ENCODE measurements at places on chromosomes 7 and 10.
A peak's percentile ranks its signal among the peaks of the same experiment; 100 is the strongest.

GRCh38 chr7:13144673-13145072 is 457.2 kb downstream of the ARL4A start:
- no peak for DNase-seq

DNA sequence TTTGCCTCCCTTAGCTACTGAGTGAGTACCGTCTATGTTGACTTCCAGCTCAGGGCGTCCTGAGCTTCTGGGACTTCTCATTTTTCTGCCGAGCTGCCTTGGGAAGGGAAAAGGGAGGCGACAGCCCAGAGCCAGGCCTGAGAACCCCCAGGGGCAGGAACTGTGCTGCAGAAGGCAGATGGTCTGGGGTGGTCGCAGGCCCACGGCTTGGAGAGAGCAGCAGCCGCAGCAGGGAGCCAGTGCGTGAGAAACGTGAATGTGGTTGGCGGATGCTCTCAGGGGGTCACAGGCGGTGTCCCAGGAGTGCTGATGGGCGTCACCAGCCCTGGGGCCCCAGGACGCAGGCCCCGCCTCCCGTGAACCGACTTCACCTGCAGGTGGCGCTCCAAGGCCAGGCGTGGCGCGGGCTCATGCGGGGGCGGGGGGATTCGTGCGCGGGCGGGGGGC is 9.2 kb upstream of the PWWP2B start:
- DNase-seq: no peak

- DNase-seq: no peak
Measured at GRCh38 chr7:104130726-104131125, 77.1 kb downstream of the ORC5 start.

GRCh38 chr7:18902892-18903291 is 214.5 kb downstream of the TWIST1 start:
- DNase-seq: no peak

DNA sequence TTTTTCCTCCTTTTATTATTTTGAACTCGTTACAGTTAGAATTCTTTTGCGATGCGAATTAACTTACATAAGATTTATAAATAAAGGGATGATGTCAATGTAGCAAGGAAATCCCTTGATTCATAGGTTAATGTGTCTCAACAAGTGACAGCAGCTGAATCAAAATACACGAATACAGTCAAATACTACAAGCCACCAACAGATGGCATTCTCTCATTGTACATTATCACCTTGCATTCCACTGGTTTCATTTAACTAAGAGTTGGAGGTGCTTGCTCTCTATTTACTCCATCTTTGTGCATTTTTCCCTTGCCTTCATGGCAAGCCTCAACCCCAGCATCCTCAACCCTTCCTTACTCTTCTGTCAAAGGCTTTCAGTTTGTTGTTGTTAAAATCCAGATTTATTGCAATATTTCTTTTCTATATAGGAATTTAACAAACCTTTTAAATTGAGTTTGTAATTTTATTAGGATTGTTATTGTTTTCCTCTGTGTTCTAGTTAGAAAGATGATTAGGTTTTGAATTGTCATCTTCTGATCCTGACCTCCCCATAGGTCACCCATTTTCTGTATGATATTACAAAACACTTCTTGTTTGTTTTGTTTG is 78.3 kb downstream of the SLC25A40 start:
- peak; percentile 87 for DNase-seq

DNA sequence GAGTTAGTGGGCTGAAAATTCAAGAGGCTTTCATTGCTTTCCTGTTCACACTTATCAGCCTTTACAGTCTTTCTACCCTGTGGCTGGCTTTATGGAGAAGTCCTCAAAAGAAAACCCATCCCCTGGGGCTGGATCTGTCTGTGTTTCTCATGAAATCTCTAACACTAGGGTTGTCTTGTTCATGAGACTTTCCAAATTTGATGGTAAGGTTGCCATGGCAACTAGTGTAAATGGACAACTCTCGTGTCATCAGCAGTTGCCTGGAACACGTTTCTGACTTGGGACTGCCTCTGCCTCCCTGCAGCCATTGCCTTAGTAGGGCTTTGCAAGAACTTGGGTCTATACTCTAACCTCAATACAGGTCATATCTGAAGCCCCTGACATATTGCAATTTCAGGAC is 35.8 kb upstream of the PLPP4 start:
- no peak for DNase-seq

DNA sequence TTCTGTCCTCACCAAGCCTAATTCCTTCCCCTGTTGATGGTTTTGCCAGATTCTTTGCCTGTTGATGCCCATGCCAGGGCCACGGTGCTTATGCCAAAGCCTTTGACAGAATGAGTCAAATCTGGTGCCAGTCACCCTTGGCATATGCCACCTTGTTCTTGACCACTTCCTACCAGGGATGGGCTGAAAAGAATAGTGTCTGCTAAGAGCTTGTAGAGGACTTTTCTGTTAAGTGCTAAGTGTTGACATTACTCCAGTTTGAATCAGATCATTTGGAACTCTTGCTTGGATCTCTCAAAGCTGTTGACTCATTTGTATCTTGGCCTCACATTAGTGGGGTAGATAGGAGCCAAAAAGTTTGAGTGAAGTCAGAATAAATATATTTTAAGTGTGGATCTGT is 661.2 kb downstream of the AUTS2 start:
- no peak for DNase-seq

DNA sequence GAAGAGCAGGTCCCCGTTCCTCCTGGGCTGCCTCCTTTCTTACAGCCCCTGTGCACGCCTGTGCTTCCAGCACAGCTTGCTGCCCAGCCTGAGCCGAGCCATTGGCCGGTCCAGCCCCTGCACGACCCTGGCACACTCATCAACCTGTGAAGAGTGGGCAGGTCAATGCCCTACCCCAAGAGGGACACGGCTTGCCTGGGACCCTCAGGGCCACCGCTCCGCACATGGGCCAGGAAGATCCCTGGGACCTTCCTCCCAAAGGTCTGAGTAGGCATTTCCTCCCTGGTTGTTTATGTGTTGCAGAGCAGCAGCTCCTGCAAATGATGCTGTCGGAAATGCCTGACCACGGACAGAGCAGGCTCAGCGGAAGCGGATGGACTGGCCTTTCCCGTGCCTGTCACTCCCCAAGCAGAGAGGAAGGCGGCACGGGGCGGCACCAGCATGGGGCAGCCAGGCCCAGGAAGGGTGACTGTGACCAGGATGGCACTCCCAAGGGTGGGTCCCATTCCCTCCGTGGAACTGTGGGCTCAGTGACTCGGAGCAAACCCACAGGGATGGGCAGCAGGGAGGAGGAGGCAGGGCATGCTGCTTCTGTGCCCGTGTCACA is 252.5 kb downstream of the TNS3 start:
- DNase-seq: no peak

GRCh38 chr7:121544726-121545125 is 148.6 kb upstream of the FAM3C start:
- peak; percentile 98 for DNase-seq

- DNase-seq: no peak
Measured at GRCh38 chr7:27191161-27191731, 6.2 kb upstream of the HOXA11 start.

GRCh38 chr10:117373823-117374505 is 1.3 kb downstream of the PDZD8 start:
- DNase-seq: peak; percentile 62

GRCh38 chr7:4470246-4470645 is 211.8 kb upstream of the FOXK1 start:
- DNase-seq: peak; percentile 15

DNA sequence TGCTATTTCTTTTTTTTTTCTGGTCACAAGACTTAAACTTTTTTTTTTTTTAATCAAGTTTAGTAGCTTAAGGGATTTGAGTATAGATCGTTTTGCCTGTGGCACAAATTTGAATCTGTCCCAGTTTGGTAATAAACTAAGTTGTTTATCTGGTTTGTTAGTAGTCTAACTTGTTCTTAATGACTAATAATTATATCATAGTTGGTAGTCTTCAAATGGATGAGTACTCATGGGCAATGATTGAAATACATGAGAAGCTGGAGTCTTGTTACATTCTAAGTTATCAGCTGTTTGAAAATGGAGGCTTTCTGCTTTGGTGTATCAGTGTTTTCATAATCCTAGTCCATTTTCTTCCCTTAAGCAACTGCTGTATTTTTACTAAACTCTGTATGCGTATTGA is 12.3 kb downstream of the BTAF1 start:
- DNase-seq: peak; percentile 14

- no peak for DNase-seq
Measured at GRCh38 chr7:122719010-122719578, 16.4 kb upstream of the RNF148 start.

DNA sequence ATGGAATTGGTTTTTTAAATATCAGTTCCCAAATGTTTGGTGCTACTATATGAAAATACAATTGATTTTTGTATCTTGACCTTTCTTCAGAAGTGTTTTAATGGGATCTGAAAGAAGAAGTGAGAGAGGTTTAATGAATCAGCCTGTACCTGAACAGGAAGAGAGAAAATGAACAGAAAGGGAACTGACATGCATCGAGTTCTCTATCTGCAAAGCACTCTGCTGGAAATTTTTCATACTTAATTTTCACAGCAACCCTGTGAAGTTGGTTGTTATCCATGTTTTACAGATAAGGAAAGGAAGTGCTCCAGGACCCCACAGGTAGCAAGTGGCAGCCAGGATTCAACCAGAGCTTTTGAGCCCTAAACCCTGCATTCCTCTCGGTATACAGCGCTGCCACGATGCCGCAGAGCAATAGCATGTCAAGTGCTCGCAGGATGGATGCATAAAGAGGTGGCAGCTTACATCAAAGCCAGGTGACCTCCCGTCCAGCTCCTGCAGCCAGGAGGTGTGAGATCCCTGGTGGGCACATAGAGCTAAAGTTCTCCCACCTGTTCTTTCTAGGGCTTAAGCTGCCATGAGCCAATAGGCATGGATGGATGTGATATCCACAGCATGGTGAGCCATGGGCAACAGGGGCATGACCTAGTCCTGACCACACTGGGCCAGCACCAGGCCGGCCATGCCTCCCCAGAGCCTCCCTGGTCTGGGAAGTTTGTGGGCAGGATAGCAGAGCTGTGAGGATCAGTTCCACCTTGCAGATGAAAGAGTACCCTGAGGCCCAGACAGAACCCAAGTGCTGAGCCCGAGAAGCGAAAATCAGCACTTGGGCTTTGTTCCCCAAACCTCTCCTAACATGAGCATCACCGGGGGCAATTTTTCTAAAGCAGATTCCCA is 57.2 kb downstream of the CALML3 start:
- DNase-seq: no peak

All from RKO (cell line).